MM.1S (cell line): ENCODE measurements at places on chromosomes 7 and 10.
A peak's percentile ranks its signal among the peaks of the same experiment; 100 is the strongest.

DNA sequence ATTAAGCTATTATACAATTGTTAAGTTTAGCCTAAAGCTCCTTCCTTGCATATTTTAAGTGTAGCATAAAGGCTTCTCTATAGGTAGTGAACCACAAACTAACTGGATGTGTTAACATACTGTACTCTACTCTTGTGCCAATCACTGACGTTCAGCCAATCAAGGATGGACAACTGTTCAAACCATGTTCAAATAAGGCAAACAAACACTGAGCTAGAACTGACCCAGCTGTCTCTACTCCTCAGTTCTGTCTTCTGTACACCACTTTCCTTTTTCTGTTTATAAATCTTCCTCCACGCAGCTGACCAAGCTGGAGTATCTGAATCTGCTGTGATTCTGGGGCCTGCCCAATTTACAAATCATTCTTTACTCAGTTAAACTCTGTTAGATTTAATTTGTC is 188.7 kb upstream of the MBL2 start:
- H3K36me3 ChIP-seq, result no peaks in the 10 kb centered on the region
- H3K27ac ChIP-seq, result no peak overlapping the region
- no peak overlapping the region for H3K4me3 ChIP-seq

GRCh38 chr10:131747251-131747650 is 153.6 kb upstream of the PPP2R2D start:
- H3K27ac ChIP-seq, result no peak overlapping the region
- H3K27me3 ChIP-seq, result peaks cover 4% of the 10 kb centered on the region; the same call in 1 of the 2 replicates
- H3K36me3 ChIP-seq, result no peaks in the 10 kb centered on the region
- H3K4me1 ChIP-seq, result no peaks in the 10 kb centered on the region
- no peak for DNase-seq

DNA sequence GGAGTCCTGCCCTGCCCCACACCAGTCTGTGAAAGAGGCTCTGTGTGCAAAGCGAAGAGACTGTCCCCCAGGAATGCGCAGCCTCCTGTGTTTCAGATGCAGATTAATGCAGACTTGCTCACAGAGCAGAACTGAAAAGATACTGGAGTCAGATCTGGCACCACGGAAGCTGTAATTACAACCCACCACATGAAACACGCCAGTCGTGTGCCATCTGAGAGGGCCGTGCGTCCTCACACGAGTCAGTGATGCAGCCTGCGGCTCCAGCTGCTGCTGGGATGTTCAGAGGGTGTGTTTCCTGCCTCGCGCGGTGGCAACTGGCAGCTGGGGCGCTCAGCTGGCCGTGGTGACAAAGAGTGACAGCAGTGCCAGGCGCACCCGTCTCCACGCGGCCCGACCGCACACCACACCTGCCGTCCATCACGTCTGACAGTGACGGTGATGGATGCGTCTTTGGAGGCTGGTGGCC is 50.0 kb downstream of the NKX6-2 start:
- H3K4me3 ChIP-seq, result no peak overlapping the region
- H3K4me1 ChIP-seq, result no peaks in the 10 kb centered on the region
- H3K36me3 ChIP-seq, result no peaks in the 10 kb centered on the region
- no peaks in the 10 kb centered on the region for H3K27me3 ChIP-seq

DNA sequence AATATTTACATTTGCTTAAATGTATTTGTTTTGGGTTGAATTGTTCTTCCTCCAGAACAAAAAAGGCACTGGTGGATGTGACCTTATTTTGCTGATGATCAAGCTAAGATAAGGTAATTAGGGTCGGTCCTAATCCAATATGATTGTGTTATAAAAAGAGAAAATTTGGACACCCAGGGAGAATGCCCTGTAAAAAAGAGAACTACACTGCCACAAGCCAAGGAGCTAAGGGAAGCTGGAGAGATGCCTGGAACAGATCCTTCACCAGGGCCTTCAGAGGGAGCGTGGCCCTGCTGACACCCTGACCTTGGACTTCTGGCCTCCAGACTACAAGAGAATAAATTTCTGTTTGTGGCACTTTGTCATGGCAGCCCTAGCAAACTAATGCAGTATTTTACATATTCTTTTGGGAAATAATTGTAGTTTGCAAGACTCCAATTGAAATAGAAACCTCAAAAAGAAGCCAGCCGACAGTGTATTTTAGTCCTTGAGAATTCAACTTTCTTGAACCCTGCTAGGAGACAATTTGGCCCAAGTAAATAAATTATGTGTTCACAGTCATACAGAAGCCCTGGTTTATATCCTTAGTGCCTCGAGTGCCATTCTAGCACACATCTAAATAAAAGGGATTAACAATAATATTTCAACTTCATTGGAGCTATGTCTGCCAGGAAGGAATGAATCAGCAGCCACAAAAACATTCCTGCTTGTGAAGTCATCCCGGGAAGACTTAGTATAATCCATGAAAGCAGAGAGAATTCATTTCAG is 164.6 kb downstream of the PKD1L1 start:
- H3K4me1 ChIP-seq, result no peaks in the 10 kb centered on the region
- DNase-seq, result no peak
- H3K27me3 ChIP-seq, result no peaks in the 10 kb centered on the region
- no peak overlapping the region for H3K27ac ChIP-seq

GRCh38 chr10:131832056-131832685 is 68.6 kb upstream of the PPP2R2D start:
- no peaks in the 10 kb centered on the region for H3K36me3 ChIP-seq
- no peak overlapping the region for H3K4me3 ChIP-seq
- H3K27ac ChIP-seq, result no peak overlapping the region
- no peaks in the 10 kb centered on the region; the same call in 1 of the 2 replicates for H3K27me3 ChIP-seq
- no peak for DNase-seq

GRCh38 chr7:116511552-116512519 is 12.3 kb downstream of the CAV2 start:
- peak; percentile 96 for DNase-seq
- H3K4me3 ChIP-seq, result peak overlapping the region; percentile 62
- peak overlapping the region; percentile 79 for H3K27ac ChIP-seq
- peaks cover 19% of the 10 kb centered on the region for H3K4me1 ChIP-seq

GRCh38 chr10:76576276-76576962 is 1061.2 kb downstream of the KCNMA1 start:
- DNase-seq, result no peak
- no peaks in the 10 kb centered on the region for H3K36me3 ChIP-seq
- no peaks in the 10 kb centered on the region for H3K27me3 ChIP-seq

- no peak overlapping the region for H3K27ac ChIP-seq
- no peak for DNase-seq
- H3K4me1 ChIP-seq, result no peaks in the 10 kb centered on the region
- H3K4me3 ChIP-seq, result no peak overlapping the region
- H3K27me3 ChIP-seq, result no peaks in the 10 kb centered on the region
Observed at GRCh38 chr7:101838837-101839483, 21.5 kb downstream of the CUX1 start.

- H3K4me1 ChIP-seq, result no peaks in the 10 kb centered on the region
- no peak for DNase-seq
- H3K36me3 ChIP-seq, result no peaks in the 10 kb centered on the region
- no peak overlapping the region for H3K4me3 ChIP-seq
Observed at GRCh38 chr7:91692800-91693199, 187.7 kb downstream of the MTERF1 start.

- DNase-seq, result no peak
- no peak overlapping the region for H3K4me3 ChIP-seq
- no peaks in the 10 kb centered on the region for H3K27me3 ChIP-seq
- no peaks in the 10 kb centered on the region for H3K36me3 ChIP-seq
Observed at GRCh38 chr7:115635876-115636275, 394.7 kb downstream of the TFEC start.

- H3K27me3 ChIP-seq, result no peaks in the 10 kb centered on the region
- H3K4me3 ChIP-seq, result no peak overlapping the region
- no peak overlapping the region for H3K27ac ChIP-seq
- H3K4me1 ChIP-seq, result no peaks in the 10 kb centered on the region
- no peaks in the 10 kb centered on the region for H3K36me3 ChIP-seq
Observed at GRCh38 chr10:1928606-1929005, 191.3 kb upstream of the ADARB2 start.

DNA sequence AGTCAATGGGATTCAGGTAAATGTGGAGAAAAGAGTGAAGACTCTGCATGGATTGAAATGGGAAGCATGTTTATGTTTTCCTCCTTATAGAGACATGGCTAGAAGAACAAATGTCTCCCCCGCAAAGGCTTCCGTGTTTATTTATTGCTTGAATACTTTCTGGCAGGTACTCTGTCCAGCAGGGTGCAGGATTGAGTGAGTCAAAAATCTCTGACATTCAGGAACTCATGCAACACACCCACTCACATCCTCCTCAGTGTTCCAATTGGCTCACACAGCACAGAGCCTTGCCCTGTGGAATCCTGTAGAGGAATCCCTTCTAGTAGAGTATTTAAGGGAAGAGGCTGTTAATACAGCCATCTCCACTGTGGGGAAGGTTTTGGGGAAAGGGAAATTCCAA is 290.3 kb upstream of the VWC2 start:
- H3K27ac ChIP-seq, result no peak overlapping the region
- no peak overlapping the region for H3K4me3 ChIP-seq
- no peaks in the 10 kb centered on the region for H3K27me3 ChIP-seq
- peaks cover 8% of the 10 kb centered on the region; the same call in 1 of the 2 replicates for H3K4me1 ChIP-seq
- no peaks in the 10 kb centered on the region for H3K36me3 ChIP-seq

DNA sequence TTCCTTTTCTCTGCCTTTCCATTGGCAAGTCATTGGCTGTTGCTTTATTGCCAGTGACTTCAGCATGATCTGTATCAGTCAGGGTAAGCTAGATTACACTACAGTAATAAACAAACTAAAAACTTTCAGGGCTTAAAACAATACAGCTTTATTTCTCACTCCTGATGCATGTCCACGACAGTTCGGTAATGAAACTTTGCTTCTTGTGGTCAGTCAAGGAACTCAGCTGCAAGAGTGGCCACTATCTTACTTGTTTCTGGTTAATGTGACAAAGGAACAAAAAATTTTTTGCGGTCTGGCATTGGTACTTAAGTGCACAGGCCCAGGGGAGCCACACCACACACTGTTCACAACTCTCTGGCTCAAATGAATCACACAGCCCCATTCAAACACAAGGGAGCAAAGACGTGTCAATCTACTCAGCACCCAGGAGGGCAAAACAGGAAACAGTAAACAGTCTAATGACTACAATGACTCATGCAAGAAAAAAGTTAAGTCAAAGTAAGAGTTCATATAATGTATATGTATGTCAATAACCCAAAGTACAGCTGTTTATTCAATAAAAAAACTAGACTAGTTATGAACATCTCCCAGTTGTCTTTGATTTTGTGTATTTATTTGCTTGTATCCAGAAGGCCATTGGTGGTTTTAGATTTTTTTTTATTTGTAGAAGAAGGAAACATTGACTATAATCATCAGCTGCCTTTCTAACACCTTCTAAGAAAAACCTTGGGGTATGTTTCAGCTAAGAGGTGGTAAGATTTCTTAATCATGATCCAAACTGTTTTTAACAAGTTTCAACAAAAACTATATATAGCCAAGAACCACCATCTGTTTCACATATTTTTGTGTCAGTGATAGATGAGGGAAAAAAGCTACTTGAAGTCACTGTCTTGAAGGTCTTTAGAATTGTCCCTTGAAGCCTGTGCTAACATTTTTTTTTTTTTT is 134.4 kb upstream of the FAM3C start:
- DNase-seq, result peak; percentile 99
- H3K27me3 ChIP-seq, result no peaks in the 10 kb centered on the region
- no peaks in the 10 kb centered on the region for H3K36me3 ChIP-seq
- H3K27ac ChIP-seq, result peak overlapping the region; percentile 90

GRCh38 chr7:55024776-55025175 is 6.0 kb downstream of the EGFR start:
- no peaks in the 10 kb centered on the region for H3K4me1 ChIP-seq
- H3K4me3 ChIP-seq, result no peak overlapping the region
- H3K27me3 ChIP-seq, result no peaks in the 10 kb centered on the region
- H3K36me3 ChIP-seq, result no peaks in the 10 kb centered on the region

DNA sequence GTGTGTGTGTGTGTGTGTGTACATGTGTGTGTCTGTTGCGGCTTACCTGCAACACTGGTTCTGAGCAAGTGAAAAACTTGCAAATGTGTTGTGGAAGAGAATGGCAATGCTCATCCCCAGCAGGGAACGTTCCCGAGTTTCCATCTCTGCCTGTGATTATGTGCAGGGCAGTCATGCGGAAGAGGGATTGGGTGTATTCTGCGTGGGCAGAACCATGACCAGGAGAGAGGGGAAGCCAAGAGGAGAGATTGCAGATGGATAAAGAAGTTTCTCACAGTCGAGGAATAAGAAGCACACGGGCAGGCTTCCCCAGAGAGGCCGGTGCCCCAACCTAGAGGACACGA is 99.9 kb downstream of the CTBP2 start:
- peaks cover 91% of the 10 kb centered on the region for H3K27me3 ChIP-seq
- no peak for DNase-seq
- no peak overlapping the region for H3K27ac ChIP-seq

GRCh38 chr10:58853668-58854067 is 322.8 kb upstream of the PHYHIPL start:
- no peaks in the 10 kb centered on the region for H3K36me3 ChIP-seq
- no peaks in the 10 kb centered on the region for H3K4me1 ChIP-seq
- no peak for DNase-seq
- H3K27me3 ChIP-seq, result no peaks in the 10 kb centered on the region
- H3K27ac ChIP-seq, result no peak overlapping the region

DNA sequence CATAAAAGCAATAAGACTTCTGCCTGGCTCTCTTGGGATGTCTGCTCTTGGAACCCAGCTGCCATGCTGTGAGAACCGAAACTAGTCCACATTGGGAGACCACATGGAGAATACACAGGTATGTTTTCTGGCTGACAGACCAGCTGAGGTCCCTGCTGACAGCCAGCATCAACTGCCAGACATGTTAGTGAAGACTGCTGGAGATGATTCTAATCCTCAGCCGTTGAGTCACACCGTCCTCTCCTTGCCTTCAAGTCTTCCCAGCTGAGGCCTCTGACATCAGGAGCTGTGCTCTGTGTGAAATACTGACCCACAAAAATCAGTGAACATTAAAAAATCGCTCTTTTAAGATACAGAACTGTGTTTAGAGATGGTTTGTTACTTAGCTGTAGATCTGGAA is 36.9 kb upstream of the AGR2 start:
- no peak overlapping the region for H3K27ac ChIP-seq
- no peaks in the 10 kb centered on the region for H3K4me1 ChIP-seq
- H3K36me3 ChIP-seq, result no peaks in the 10 kb centered on the region
- no peak for DNase-seq

DNA sequence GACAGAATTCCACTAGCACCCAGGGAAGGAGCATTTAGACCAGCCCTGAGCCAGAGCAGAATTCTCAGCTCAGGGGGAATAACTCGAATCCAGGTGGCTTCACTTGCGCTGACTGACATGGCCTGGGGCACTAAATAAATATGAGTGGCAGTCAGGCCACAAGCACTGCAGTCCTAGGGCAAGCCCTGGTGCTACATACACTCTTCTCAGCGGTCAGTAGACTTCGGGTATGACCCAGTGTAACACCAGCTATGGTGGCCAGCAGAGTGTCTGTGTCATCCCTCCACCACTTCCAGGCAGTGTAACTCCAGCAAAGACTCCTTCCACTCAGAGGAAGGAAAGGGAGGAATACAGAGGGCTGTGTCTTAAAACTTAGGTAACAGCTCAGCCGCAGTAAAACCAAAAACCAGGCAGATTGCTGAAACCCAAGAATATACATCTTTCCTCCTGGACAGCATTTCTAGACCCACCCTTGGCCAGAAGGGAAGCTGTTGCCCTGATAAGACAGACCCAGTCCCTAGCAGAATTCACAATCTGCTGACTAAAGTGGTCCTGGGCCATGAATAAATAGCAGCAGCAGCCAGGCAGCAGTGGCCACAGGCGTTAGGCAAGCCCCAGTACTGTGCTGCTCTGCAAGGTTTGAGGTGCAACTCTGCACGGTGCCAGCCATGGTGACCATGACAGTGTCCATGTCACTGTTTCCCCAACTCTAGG is 77.0 kb downstream of the SNX13 start:
- no peaks in the 10 kb centered on the region for H3K36me3 ChIP-seq
- no peaks in the 10 kb centered on the region for H3K27me3 ChIP-seq
- H3K4me3 ChIP-seq, result no peak overlapping the region
- H3K27ac ChIP-seq, result no peak overlapping the region
- DNase-seq, result no peak
- H3K4me1 ChIP-seq, result no peaks in the 10 kb centered on the region
